ENCODE measurements at places on chromosomes 1 and 21. TPM values are rescaled to one million over a fixed set of nuclear protein-coding genes. Genes with fewer than 3 reads are reported as not detected.

The GBP6 gene
- total RNA-seq = 0.25 TPM

The TNFRSF8 gene
- 6.9 TPM for total RNA-seq

The MRTO4 gene
- total RNA-seq = 25.8 TPM

The OR2T35 gene
- not detected for total RNA-seq

Measured in testis (tissue), 5 donors.